ENCODE measurements at places on chromosomes 12 and 14.

GRCh38 chr12:122951406-122951805 is 14.9 kb downstream of the ABCB9 start:
- DNase-seq, result no peak

GRCh38 chr14:70156592-70156991 is 32.2 kb downstream of the SLC8A3 start:
- no peak for DNase-seq

DNA sequence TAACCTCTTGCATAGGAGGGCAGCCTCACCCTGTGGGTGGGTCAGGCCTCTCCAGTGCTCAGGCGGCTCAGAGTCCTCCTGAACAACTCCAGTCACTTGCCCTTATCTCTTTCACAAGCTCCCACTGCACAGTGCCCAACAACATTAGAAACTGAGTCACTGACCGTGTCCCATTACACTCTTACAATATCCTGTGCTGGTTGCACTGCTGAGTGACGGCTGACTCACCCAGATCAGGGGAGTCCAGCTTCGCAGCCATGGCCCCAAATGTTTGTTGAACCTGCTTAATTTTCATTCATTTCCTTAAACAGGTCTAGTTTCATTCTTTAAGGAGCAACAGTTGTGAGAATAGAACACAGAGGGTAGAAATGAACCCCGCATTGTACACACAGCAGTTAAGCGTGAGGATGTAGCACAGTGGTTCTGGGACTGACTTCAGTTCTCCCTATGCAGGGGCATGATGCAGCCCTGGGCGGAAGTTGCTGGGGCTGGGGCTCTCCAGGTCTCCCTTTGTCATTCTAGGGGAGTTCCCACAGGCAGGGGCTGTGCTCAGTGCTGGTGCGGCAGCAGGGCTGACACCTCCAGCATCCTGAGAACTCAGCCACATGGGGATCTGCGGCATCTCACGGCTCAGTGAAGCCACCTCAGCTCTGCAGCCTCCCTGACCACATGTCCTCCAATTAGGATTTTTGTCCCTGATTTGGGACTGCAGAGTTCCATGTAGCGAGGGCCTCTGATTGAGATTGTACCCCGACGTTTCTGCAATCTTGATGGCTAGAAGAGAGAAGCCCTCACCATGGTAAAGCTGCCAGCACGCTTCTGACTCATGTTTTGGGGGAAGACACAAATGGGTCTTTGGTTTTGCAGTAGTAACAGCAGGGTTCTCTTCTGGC is 16.1 kb downstream of the GPR68 start:
- DNase-seq, result peak; percentile 83

DNA sequence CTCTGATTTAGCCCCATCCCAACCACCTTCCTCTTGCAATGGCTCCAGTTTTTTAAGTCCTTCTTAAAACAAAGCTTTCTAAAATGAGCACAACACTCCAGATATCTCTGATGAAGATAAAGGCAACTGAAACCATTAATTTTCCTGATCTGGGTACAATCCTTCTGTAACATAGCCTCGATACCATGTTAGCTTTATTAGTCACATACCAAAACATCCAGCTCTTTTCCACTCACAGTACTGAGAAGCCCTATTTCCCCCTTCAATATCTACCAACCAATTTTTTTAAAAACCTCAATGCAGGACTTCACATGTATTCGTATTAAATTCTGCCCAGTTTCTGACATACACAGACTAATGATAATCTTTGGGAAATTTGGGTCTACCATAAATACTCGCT is 105.9 kb downstream of the MED13L start:
- no peak for DNase-seq

DNA sequence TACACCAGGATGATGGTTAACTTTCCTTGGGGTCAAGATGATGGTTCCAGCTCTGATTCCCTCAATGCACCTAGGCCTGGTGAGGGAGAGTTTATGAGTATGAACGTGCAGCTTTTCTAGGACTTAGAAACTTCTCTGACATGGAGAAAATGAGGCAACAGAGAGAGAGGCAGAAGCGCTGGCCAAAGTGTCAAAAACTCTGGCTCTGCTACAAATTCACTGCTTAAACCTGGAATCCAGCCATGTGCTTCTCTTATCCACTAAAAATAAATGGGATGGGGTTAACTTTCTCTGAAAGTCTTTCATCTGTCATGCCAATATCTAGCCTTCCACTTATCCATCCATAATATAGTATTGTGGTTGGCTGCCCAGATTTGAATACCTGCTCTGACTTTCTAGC is 568.7 kb downstream of the MED13L start:
- no peak for DNase-seq

Data from endodermal cell (in vitro differentiated cells).